ENCODE measurements at places on chromosomes 16 and 17.

DNA sequence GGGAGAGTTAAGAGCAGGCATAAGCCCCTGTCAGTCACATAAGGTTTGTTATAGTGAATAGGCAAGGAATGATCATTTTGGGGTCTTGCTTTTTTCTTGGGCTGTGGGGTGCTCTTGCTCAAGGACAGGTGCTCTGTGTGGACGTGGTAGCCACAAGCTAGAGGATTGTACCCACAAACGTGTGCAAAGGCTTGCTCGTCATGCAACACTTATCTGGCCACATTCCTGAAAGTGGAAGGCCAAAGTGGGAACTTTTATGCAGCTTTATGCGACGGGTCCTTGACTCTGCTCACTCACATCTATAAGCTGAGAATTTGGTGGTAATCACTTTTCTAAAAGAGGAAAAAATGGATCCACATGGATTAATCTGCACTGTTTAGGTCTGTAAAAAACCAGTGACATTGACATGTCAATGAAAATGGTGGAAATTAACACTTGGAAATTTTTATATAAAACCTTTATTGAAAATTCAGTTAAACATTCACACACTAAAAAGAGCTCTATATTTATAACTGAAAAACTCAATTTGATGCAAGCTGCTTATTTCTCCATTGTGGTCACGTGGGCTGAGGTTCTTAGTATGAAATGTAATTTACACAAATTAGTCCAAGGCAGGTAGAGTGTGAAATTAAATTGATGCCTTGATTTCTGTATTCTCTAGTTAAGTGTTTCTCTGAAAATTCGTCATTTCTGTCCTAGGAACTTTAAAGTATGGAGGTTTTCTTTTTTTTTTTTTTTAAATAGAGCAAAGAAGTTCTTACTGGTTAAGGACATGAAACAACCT lies 162.3 kb downstream of the MSI2 start:
- no peak overlapping the region for H3K27ac ChIP-seq
- H3K4me3 ChIP-seq: no peak overlapping the region
- no peaks in the 10 kb centered on the region for H3K27me3 ChIP-seq
- peaks cover 30% of the 10 kb centered on the region for H3K4me1 ChIP-seq

DNA sequence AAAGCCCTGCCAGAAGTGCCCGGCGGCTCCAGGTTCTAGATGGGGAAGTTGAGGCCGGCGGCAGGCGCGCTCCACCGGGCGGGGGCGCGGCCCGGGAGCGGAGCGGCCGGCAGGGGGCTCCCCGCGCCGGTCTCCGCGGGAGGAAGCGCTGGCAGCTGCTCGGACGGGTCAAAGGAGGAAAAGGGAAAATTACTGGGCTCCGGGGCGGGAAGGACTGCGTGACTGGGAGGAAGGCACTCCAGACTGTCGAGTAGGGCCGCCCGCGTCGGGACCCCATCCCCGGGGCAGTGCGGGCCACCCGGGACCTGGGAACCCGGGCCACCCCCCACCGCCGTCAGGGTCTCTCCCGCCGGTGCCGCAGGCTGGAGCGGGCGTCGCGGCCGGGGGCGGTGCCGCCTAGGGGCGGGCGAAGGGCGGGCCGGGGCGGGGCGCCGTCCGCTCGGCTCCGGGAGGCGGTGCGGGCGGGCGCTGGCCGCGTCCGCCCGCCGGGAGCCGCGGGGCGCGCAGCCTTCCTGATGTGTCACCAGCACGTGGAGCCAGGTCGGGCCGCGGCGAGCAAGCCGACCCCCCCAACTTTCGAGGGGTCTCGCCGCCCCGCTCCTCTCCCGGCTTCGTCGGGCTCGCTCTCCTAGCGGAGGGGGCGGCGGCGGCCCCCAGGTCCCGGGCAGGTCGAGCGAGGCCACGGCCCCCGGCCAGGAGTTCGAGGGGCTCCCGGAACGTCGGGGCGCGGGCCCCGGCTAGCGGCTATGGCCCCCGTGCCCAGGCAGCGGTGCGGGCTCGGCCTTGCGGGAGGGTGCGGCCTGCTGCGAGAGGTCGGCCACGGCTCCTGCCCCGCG lies 167.5 kb downstream of the RAB11FIP4 start:
- H3K27ac ChIP-seq: no peak overlapping the region
- H3K4me3 ChIP-seq: peak overlapping the region; percentile 77
- H3K4me1 ChIP-seq: peaks cover 3% of the 10 kb centered on the region
- H3K27me3 ChIP-seq: peaks cover 15% of the 10 kb centered on the region
- no peaks in the 10 kb centered on the region for H3K36me3 ChIP-seq

GRCh38 chr17:5962371-5962770 lies 107.8 kb upstream of the WSCD1 start:
- H3K27ac ChIP-seq: no peak overlapping the region
- H3K27me3 ChIP-seq: peaks cover 63% of the 10 kb centered on the region
- no peak overlapping the region for H3K4me3 ChIP-seq
- no peak for DNase-seq
- no peaks in the 10 kb centered on the region for H3K36me3 ChIP-seq

GRCh38 chr17:14060706-14061105 lies 8.6 kb upstream of the COX10 start:
- no peak for DNase-seq
- H3K4me1 ChIP-seq: peaks cover 3% of the 10 kb centered on the region
- H3K4me3 ChIP-seq: no peak overlapping the region
- H3K36me3 ChIP-seq: no peaks in the 10 kb centered on the region

DNA sequence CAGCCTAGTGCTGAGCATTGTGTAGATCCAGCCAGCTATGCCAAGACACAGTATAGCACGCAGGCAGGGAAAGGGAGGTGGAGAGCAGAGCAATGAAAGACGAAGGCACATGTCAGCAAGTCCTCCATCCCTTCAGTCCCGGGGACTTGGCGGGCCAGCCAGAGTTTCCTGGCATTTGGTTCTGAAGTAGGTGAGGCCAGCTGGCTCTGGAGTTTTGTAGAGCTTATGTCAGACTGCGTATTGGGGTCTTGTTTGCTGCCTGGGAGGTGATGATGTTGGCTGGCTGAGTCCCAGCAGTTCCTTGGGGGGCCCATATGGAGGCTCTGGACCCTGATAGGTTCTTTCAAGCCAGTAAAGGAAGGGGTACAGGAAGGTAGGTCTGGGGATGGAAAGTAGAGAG lies 55.7 kb upstream of the AKTIP start:
- DNase-seq: no peak
- H3K4me1 ChIP-seq: no peaks in the 10 kb centered on the region
- H3K36me3 ChIP-seq: peaks cover 4% of the 10 kb centered on the region
- H3K27me3 ChIP-seq: no peaks in the 10 kb centered on the region
- no peak overlapping the region for H3K4me3 ChIP-seq

GRCh38 chr16:29684679-29685078 lies 5.7 kb downstream of the QPRT start:
- peaks cover 4% of the 10 kb centered on the region for H3K4me1 ChIP-seq
- no peak for DNase-seq
- H3K4me3 ChIP-seq: no peak overlapping the region
- no peak overlapping the region for H3K27ac ChIP-seq
- no peaks in the 10 kb centered on the region for H3K36me3 ChIP-seq

DNA sequence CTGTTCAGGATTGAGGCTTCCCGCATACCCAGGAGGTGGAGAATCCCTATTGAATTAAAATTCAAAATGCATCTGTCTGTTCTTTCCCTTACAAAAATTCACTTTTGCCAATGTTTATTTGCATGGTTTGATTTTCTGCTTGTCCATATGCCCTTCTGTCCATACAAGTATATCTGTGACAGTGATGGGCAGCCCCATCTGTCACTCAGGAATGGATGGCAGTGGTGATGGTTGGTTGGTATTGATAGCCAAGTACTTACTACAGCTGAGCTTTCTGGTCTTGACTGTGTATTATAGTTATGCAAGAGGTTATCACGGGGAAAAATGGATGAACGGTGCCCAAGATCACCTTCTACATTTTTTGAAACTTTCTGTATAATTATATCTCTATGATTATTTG lies 171.0 kb downstream of the RBFOX1 start:
- no peaks in the 10 kb centered on the region for H3K27me3 ChIP-seq
- no peak for DNase-seq
- no peaks in the 10 kb centered on the region for H3K4me1 ChIP-seq
- no peaks in the 10 kb centered on the region for H3K36me3 ChIP-seq
- no peak overlapping the region for H3K27ac ChIP-seq

GRCh38 chr16:1794908-1795666 lies 1.6 kb upstream of the IGFALS start:
- no peak overlapping the region for H3K4me3 ChIP-seq
- no peak overlapping the region for H3K27ac ChIP-seq
- no peaks in the 10 kb centered on the region for H3K27me3 ChIP-seq
- no peaks in the 10 kb centered on the region for H3K4me1 ChIP-seq
- H3K36me3 ChIP-seq: peaks cover 8% of the 10 kb centered on the region

GRCh38 chr16:68760671-68761275 lies 23.7 kb downstream of the CDH1 start:
- no peak overlapping the region for H3K4me3 ChIP-seq
- DNase-seq: no peak
- no peaks in the 10 kb centered on the region for H3K36me3 ChIP-seq
- no peak overlapping the region for H3K27ac ChIP-seq
- peaks cover 8% of the 10 kb centered on the region for H3K4me1 ChIP-seq
- H3K27me3 ChIP-seq: peaks cover 4% of the 10 kb centered on the region

GRCh38 chr17:63598281-63598680 lies 2.4 kb upstream of the TACO1 start:
- peak overlapping the region; percentile 74 for H3K4me3 ChIP-seq
- DNase-seq: no peak
- no peaks in the 10 kb centered on the region for H3K27me3 ChIP-seq
- H3K27ac ChIP-seq: peak overlapping the region; percentile 89
- H3K4me1 ChIP-seq: peaks cover 41% of the 10 kb centered on the region

DNA sequence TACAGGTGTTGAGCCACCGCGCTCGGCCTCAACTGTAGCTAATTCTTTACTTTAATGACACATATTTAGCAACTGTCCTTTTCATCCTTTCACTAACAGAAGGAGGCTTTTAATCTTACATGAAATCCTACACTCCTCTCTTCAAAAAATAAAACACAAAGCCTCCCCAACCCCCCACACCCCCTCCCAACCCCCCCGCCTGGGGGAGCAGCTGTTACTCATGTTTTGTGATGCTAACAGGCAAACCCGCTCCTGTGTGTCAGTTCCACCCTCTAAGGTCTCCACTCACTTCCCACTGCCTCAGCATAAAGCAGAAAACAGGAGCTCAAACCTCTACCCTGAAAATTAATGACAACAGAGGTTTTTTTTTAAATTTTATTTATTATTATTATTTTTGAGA lies 55.4 kb upstream of the SLC25A19 start:
- no peak for DNase-seq
- H3K4me3 ChIP-seq: peak overlapping the region; percentile 79
- peaks cover 58% of the 10 kb centered on the region for H3K4me1 ChIP-seq
- H3K36me3 ChIP-seq: peaks cover 15% of the 10 kb centered on the region
- no peaks in the 10 kb centered on the region for H3K27me3 ChIP-seq

DNA sequence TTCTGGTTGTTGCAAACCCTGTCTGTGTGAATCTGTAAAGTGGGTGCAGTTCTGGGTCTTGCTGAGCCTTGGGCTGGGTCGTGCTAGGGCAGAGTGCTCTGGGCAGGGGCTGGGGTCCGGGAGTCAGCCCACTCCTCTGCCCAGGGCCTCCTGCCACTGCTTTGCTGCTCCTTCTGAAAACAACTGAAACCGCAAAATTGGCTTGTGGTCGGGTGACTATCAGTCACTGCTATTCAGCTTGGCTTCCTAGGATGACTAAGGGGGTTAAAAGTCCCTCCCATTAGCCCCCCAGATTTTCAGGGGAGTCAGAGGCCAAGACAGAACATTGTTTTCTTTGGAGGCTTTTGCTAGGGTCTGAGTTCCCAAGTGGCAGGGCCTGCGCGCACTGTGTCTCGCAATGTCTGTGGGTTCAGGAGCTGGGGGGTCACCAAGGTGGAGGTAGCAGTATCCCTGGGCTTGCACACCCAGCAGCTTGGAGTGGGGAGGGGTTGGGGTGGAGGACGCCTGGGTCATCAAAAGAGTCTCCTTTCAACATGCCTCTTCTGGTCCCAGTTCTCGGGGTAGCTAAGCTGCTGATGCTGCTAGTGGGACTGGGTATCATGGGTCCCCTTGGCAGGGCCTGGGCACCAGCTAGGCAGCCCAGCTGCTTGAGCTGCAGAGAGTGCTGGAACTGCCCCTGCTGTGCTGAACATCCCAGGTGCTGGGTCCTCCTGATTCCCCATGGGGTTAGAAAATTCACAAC lies 13.5 kb upstream of the TBX21 start:
- H3K27ac ChIP-seq: peak overlapping the region; percentile 79
- H3K4me3 ChIP-seq: peak overlapping the region; percentile 67
- no peak for DNase-seq
- H3K27me3 ChIP-seq: no peaks in the 10 kb centered on the region

DNA sequence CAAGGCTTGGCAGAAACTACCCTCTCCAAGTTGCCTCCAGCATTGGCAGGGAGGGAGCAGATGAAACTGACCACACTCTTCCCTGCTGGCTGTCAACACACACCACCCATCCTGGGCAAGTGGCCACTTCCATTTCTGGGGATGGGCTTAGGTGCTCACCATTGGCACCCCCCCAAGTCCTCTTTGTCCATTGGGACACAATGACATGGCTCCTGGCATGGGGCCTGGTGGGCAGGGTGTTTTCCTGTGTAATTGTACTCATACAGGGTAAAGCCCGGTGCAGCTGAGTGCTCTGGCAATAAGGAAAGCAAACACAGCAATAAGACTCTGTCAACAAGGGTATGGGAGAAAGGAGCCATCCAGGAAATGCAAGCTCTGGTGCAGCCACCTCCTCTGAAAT lies 22.6 kb downstream of the SCNN1B start:
- H3K36me3 ChIP-seq: no peaks in the 10 kb centered on the region
- no peaks in the 10 kb centered on the region for H3K4me1 ChIP-seq
- H3K27me3 ChIP-seq: peaks cover 16% of the 10 kb centered on the region
- H3K4me3 ChIP-seq: no peak overlapping the region
- DNase-seq: no peak

DNA sequence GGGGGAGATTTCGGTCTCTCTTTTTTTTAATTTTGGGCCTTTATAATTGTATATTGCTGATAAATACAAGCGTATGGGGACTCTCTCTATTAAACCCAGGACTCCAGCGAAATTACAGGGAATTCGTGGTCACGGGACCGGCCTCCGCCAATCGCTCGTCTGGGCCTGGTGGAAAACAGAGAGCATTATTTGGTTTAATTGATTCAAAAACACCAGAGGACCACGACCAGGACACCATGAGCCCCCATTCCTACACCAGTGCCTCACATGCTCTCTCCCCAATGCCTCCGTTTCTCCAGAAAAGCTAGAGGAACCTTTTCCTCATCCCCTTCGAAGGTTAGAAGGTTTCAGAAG lies at the start of gene HOXB2:
Gene HOXB2, minus strand, starts transcription at position 88 of the 354 bp plus-strand sequence. CDS start 198 bp downstream, outside the sequence.
- no peak for DNase-seq
- H3K36me3 ChIP-seq: peaks cover 9% of the 10 kb centered on the region
- H3K4me1 ChIP-seq: peaks cover 21% of the 10 kb centered on the region
- H3K27me3 ChIP-seq: peaks cover 39% of the 10 kb centered on the region
- H3K27ac ChIP-seq: peak within 1 kb of the TSS; percentile 92

DNA sequence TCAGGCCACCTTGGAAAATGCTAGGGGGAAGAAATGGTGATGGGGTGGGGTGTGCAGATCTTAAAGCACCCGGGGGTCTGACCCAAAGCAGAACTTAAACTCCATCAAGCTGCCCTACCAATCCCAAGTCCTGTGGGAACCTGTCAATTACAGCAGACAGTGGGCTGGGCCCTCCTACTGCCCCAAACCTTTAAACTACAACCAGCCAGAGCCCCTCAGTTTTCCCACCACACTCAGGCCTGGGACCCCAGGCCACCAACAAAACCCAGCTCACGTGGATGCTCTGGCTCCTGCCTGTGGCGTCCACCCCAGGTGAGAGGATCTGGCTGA lies 2.7 kb downstream of the MYO18A start:
- H3K27me3 ChIP-seq: no peaks in the 10 kb centered on the region
- peaks cover 10% of the 10 kb centered on the region for H3K36me3 ChIP-seq
- H3K4me1 ChIP-seq: peaks cover 28% of the 10 kb centered on the region
- no peak for DNase-seq
- H3K4me3 ChIP-seq: peak overlapping the region; percentile 88

- no peaks in the 10 kb centered on the region for H3K27me3 ChIP-seq
- H3K4me3 ChIP-seq: peak overlapping the region; percentile 82
- DNase-seq: no peak
Observed at GRCh38 chr16:30053376-30054015, 12.1 kb upstream of the ALDOA start.
